ENCODE measurements at places on chromosomes 3 and 15.

DNA sequence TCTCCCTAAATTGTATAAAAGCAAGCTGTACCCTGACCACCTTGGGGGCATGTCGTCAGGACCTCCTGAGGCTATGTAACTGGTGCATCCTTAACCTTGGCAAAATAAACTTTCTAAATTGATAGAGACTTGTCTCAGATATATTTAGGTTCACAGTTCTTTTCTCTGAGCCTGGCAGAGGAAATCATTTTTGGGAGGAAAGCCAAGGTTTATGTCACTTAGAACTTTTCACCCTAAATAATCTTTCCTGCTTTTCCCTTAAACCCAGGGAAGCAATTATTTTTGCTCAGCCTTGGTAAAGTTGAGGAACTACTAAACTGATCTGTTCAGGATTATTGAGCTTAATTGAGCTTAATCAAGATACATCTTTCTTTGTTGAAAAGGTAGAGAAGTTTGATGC, 608.9 kb downstream of the PDCD6IP start:
- DNase-seq = no peak

- no peak for DNase-seq
These were observed 154.4 kb upstream of the RARB start for GRCh38 chr3:25273582-25274171.

DNA sequence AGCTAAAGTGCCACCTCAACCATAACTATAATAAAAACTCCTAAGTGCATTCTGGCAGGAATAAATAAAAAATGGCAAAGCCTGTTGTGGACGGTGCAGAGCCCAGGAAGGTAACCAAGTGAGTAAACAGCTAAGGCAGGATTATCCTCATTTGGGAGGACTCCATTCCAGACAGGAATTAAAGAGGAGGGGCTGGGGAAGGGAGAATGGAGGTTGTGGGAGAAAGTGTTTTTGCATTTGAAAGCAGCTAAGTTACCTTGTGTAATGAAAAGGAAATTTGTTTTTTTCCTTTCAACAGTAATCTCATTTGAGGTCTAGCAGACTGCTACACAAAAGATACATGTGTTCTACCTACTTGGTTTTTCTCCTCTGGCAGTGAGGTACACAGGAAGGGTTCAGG, 248.5 kb downstream of the TIGIT start:
- DNase-seq = no peak

DNA sequence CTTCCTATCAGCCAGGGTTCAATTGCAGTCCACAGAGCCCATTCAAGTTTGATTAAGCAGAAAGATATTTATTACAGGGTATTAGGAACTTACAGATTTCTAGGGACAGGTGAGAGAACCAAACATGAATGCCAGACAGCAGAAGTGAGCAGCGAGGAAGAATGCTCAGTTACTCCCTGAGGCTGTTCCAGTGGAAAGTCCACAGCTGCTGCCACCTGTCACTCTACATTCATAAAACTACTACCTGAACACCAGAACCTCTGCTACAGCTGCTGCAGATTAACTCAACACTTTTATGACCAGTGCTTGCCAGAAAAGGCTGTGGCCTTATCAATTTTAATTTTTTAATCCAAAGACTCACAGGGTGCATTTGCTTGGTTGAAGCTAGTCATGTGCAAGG, 325.4 kb upstream of the ONECUT1 start:
- no peak for DNase-seq

DNA sequence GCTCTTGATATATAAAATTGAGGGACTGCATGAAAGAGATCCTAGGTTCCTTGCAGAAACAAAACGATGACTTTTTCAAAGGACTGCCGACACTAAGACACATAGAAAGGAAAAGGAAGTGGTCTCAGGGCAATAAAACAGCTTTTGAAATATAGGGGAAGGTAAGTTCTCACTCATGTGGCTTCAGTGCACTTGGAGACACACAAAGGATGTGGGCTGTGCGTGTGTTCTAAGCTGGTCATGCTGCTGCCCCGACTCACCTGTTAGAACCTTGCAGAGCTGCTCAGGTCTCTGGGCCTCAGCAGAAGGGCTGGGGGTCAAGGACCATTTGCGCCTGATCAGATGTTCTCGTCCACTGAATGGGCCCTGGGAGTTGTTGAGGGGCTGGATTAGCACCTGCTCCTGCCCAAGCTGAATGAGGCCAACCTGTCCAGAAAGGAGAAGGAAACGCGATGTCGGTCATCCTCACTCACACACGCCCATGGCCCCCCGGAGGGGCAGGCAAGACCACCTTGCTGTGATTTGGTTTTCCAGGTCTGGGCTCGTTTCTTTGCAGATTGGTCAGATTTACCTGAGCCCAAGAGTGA, 11.1 kb downstream of the ADAMTS17 start:
- DNase-seq = no peak

DNA sequence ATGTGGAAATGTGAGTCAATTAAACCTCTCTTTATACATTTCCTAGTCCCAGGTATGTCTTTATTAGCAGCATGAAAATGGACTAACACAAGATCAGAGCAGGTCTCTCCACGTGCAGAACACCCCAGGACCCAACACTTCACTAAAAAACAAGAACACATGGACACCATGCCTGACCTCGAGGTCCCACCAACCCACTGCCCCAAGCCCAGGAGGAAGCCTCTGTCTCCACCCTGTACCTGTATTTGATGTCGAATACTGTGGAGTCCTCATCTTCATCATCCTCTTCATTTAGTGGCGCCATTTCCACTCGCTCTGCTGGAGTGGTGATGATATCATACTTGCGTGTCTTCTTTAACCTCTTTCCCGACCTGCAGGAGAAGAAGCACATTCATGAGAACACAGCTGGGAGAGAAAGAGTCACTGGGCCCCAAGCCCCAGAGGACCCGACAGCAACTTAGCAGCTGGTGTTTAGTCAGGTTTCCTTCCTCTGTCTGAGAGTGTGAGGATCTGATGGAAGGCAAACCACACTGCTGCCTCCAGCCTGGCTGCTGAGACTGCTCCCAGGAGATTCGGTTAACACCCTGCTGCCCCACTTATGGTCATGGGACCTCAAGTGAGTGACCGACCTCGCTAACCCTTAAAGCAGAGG, 25.5 kb downstream of the FAM174B start:
- no peak for DNase-seq

DNA sequence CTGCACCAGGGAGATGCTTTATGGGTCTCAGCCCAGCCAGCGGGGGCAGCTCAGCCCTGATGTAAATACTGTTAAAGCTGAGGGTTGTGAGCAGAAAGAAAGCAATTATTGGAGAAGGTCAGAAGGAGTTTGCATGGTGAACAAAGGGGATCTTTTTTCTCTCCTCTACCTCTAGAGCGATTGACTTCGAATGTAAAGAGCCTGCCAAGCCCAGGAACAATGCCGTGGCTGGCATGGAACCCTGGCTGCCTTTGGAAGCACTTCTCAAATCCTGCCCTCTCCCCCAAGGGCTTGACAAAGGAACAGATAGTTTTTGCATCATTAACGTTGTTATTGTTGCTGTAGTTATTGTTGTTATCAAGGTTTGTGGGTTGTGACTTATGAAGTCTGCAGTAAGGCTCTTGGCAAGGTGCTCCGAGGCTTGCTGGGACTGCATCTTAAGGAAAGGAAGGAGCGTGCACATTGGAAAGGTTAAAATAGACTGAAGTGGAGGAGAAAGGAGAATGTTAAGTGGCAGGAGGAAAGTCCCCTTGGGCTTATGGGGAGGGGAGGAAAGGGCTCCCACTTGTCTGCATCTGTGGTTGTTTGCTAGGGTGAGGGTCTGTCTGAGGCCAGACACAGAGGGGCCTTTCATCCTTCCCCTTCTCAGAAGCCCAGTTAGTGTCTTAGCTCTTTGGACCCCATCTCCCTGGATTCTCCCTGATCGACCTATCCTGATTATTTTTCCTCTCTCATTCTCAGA, 16.7 kb downstream of the PDIA5 start:
- no peak for DNase-seq

- DNase-seq = no peak
These were observed 37.2 kb downstream of the AADACL2 start for GRCh38 chr3:151770956-151771355.

GRCh38 chr3:100609963-100610362, 562 bp downstream of the ADGRG7 start:
- DNase-seq = no peak

DNA sequence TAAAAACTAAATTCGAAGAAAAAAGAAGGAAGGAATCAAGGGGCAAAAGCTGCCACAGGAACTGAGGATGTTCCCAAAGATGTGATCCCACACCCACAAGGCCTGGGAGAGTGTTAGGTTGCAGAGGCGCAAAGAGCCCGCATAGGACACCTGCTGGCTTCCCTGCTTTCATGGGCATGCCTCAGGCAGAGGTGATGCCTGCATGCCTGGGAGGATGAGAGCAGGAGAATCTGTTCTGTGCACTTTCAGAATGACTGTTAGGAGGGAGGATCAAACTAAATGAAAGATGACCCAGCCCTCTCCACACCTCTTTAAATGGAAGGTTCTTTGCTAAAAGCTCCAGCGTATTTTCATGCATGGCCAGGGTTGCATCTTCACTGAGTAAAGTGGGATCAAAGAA, 162.4 kb downstream of the PLCL2 start:
- no peak for DNase-seq

DNA sequence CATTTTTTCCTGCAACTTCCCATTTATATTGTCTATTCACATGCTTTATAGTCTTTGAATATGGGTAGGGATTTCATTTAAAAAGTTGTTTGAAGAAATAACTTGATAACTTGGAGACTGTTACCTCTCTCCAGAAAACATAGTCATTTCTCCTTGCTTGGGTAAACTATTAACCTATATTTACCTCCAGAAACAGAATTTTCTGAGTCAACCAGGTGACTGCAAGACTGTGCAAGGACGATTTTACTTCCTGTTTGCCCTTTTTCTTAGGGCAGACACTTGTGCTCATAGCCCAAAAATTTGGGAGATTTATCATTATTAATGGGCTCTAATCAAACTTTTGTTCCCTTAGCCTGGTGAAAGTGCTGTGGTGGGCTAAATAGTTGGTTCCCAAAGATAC, 14.3 kb upstream of the MOBP start:
- DNase-seq = no peak

- DNase-seq = no peak
These were observed 92.0 kb upstream of the VEPH1 start for GRCh38 chr3:157595259-157595658.

- DNase-seq = no peak
These were observed 64.3 kb downstream of the SCN11A start for GRCh38 chr3:38987456-38987855.

- no peak for DNase-seq
These were observed 144.0 kb upstream of the IQSEC1 start for GRCh38 chr3:13217253-13217652.

All from thoracic aorta (tissue), 2 donors.